Endothelial cell of umbilical vein (primary cell): ENCODE measurements at places on chromosomes 3 and 15. TPM values are rescaled to one million over a fixed set of nuclear protein-coding genes. Genes with fewer than 3 reads are reported as not detected.

- no peak for DNase-seq
- H3K27me3 ChIP-seq, result peaks cover 8% of the 10 kb centered on the region
- H3K36me3 ChIP-seq, result no peaks in the 10 kb centered on the region
- no peaks in the 10 kb centered on the region for H3K4me1 ChIP-seq
Observed at GRCh38 chr15:67911727-67912126, 71.9 kb upstream of the RNU6-1 start.

GRCh38 chr3:135992072-135992471 lies 26.5 kb downstream of the PPP2R3A start:
- peaks cover 24% of the 10 kb centered on the region for H3K4me1 ChIP-seq
- H3K27ac ChIP-seq, result peak overlapping the region; percentile 98
- peak; percentile 90 for DNase-seq
- no peaks in the 10 kb centered on the region for H3K27me3 ChIP-seq
- H3K36me3 ChIP-seq, result no peaks in the 10 kb centered on the region

GRCh38 chr3:29906906-29907305 lies 626.0 kb downstream of the RBMS3 start:
- H3K27me3 ChIP-seq, result no peaks in the 10 kb centered on the region
- no peak for DNase-seq
- no peak overlapping the region for H3K27ac ChIP-seq
- no peak overlapping the region for H3K4me3 ChIP-seq
- H3K4me1 ChIP-seq, result no peaks in the 10 kb centered on the region
- no peaks in the 10 kb centered on the region for H3K36me3 ChIP-seq

DNA sequence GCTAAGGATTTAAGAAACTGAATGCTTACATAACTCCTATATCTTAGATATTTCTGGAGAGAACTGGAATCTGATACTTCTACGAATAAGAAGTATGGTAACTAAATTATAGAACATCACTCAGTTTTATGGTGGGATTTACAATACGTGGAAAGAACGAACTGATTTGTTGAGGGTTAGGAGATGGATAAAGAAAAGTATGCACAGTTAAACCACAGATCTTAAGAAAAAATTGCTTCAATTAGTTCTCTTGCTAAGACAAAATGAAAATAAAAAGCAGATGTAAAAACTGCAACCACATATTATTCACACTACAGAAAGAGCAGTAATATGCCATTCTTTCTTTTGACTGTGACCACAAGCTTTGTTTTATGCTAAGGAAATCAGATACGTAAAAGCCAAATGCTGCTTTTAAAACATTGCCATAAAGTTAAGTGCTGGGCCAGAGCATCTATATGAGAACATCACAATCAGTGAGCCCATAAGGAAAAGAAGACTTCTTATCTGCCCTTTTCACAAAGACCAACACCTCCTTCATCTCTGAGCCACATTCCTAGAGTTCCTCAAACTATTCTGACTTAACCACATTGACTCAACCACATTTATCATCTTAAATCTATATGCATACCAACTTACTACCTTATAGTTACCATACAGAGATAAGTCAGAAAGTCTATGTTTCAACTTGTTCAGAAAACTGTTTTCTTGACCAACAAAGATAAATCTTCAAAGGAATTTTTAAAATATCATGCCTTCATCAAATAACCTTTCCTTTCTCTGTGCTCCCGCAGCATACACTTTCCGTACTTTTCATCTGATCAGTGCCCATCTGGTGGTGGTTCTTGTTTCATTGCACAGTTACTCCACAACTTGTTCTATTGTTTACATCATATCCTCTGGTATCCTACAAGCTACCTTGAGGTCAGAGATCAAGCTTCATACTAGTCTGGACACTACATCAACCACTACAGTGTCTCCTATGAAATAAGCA lies 61.7 kb downstream of the FSIP1 start:
- no peak overlapping the region for H3K27ac ChIP-seq
- H3K36me3 ChIP-seq, result no peaks in the 10 kb centered on the region
- DNase-seq, result no peak
- no peaks in the 10 kb centered on the region for H3K4me1 ChIP-seq
- H3K4me3 ChIP-seq, result no peak overlapping the region

- H3K4me3 ChIP-seq, result no peak overlapping the region
- H3K27ac ChIP-seq, result no peak overlapping the region
- H3K4me1 ChIP-seq, result peaks cover 39% of the 10 kb centered on the region
- H3K36me3 ChIP-seq, result no peaks in the 10 kb centered on the region
- no peaks in the 10 kb centered on the region for H3K27me3 ChIP-seq
Observed at GRCh38 chr15:98804057-98804380, 155.7 kb downstream of the IGF1R start.

- peak; percentile 47 for DNase-seq
- no peaks in the 10 kb centered on the region for H3K36me3 ChIP-seq
- no peak overlapping the region for H3K27ac ChIP-seq
Observed at GRCh38 chr3:101954361-101954760, 105.0 kb downstream of the NFKBIZ start.

- no peak overlapping the region for H3K4me3 ChIP-seq
- DNase-seq, result no peak
Observed at GRCh38 chr3:139199421-139200010, 144.3 kb upstream of the MRPS22 start.

- no peaks in the 10 kb centered on the region for H3K4me1 ChIP-seq
- no peak overlapping the region for H3K4me3 ChIP-seq
- H3K36me3 ChIP-seq, result no peaks in the 10 kb centered on the region
- no peak for DNase-seq
Observed at GRCh38 chr3:120608506-120608905, 12.4 kb downstream of the NDUFB4 start.

DNA sequence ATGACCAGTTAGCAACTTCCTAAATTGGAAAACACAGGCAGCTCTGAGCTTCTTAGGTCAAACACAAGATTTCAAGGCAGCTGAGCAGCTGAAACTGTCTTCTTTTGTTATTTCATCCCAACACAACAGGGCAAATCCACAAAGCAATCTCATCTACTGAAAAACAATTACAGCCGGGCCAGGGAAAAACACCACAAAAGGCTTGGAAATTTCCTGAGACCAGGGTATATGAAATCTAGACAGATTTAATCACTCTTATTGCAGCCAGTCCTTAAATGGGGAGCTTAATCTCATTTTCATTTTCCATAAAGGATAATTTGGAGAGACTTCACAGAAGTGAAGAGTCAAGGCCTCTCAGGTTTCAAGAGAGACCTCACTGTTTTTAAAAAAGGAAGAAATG lies 181.8 kb downstream of the SSR3 start:
- no peak for DNase-seq
- H3K36me3 ChIP-seq, result no peaks in the 10 kb centered on the region
- H3K4me1 ChIP-seq, result no peaks in the 10 kb centered on the region
- no peaks in the 10 kb centered on the region for H3K27me3 ChIP-seq
- H3K27ac ChIP-seq, result no peak overlapping the region

DNA sequence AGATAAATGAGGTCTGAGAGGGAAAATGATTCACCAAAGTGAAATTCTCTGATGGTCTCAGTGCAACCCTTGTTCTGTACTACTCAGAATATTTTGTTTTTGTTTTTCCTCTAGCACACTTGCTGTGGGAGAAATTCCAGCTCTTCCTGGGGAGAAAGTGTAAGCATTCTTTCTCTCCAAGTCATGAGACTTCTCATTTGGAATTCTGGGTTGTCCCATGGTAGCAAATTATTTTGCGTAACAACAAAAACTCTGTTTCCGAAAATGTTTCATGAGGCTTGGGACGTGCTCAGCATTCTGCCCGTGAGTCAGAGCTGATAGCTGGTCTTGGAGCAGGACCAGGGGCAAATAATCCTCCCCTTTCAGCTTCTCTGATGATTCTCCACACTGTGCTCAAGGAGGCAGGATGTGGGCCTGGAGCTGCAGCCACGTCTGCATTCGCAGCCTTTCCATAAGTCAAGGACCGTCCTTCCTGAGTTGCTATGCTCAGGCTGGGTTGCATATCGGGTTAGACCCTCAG lies 70.3 kb downstream of the SENP2 start:
- peak; percentile 95 for DNase-seq
- peaks cover 40% of the 10 kb centered on the region for H3K36me3 ChIP-seq
- H3K27ac ChIP-seq, result peak overlapping the region; percentile 74
- H3K27me3 ChIP-seq, result no peaks in the 10 kb centered on the region
- H3K4me1 ChIP-seq, result peaks cover 55% of the 10 kb centered on the region
- no peak overlapping the region for H3K4me3 ChIP-seq

DNA sequence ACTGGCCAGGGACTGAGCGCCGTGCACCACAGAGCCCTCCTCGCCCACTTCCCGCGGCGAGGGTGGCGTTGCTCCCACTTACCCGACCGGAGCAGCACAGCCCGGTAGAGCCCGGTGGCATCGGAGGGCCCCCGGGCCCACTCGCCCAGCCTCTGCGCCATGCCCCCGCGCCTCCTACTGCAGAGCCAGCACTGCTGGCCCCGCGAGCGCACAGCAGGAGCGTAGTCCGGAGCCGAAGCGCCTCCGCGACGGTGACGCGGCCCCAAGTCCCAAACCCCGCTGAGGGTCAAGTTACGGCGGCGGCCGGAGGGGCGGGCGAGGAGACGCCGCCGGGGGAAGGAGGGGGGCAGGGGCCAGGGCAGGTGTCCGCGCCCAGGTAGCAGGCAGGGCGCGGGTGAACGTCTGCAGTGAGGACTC lies 9.6 kb upstream of the FAM107A start:
- peaks cover 5% of the 10 kb centered on the region for H3K4me1 ChIP-seq
- no peak for DNase-seq
- H3K36me3 ChIP-seq, result no peaks in the 10 kb centered on the region
- no peak overlapping the region for H3K27ac ChIP-seq

- H3K27me3 ChIP-seq, result no peaks in the 10 kb centered on the region
- no peak for DNase-seq
- H3K4me1 ChIP-seq, result no peaks in the 10 kb centered on the region
Observed at GRCh38 chr3:153246331-153246730, 84.3 kb downstream of the RAP2B start.

THRB gene
- 0.18 TPM in 1 of 2 replicates, not detected in the other for total RNA-seq

REC114 gene
- not detected in 2 replicates for total RNA-seq

CTXN2 gene
- 0.14 TPM in 1 of 2 replicates, not detected in the other for total RNA-seq

RTP3 gene
- not detected in 2 replicates for total RNA-seq

PLA2G4E gene
- not detected in 2 replicates for total RNA-seq
